Activated T-cell treated with anti-CD3 and anti-CD28 coated beads, Interleukin-2, amount 50 U/mL, for 4 hours (primary cell): ENCODE measurements at places on chromosomes 3 and 15. TPM values are rescaled to one million over a fixed set of nuclear protein-coding genes. Genes with fewer than 3 reads are reported as not detected.

BTLA gene
- total RNA-seq = 29.8 TPM

DNA sequence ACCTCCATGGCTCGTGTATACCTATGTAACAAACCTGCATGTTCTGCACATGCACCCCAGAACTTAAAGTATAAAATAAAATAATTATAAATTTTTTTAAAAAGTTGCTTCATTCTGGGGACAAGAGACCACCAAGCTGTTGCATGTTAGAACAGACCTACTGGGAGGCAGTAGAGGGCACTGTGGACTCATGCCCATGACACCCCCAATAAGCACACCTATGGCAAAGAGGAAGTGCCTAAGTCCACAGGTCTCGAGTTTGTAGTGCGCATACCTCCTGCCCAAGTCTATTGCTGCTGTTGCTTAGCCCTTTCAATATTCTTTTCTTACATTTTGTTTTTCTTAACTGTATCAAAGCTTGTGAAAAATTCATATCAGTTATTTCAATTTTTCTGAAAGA, 267.9 kb upstream of the THBS1 start:
- DNase-seq = no peak

GRCh38 chr3:186368176-186368575, 6.1 kb upstream of the DGKG start:
- no peak for DNase-seq

DNA sequence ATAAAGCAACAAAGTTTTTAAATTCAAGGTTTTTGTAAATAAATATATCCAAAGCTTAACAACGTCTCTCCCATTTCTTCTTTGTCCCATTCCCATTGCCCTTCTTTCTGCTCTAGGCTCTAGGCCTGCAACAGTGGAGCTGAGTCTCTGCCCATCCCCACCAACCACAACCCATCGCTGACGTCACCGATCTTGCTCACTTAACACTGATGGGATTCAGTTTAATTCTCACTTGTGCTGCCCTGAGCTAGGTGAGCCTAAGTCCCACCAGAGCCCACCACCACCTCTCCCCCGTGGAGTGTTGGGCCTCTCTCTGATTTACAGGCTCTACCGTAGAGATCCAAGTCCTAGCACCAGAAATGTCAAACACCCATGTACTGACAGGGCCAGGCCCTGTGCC, 61.3 kb upstream of the RAB6B start:
- no peak for DNase-seq

RPP14 gene
- total RNA-seq = 21.6 TPM

DNA sequence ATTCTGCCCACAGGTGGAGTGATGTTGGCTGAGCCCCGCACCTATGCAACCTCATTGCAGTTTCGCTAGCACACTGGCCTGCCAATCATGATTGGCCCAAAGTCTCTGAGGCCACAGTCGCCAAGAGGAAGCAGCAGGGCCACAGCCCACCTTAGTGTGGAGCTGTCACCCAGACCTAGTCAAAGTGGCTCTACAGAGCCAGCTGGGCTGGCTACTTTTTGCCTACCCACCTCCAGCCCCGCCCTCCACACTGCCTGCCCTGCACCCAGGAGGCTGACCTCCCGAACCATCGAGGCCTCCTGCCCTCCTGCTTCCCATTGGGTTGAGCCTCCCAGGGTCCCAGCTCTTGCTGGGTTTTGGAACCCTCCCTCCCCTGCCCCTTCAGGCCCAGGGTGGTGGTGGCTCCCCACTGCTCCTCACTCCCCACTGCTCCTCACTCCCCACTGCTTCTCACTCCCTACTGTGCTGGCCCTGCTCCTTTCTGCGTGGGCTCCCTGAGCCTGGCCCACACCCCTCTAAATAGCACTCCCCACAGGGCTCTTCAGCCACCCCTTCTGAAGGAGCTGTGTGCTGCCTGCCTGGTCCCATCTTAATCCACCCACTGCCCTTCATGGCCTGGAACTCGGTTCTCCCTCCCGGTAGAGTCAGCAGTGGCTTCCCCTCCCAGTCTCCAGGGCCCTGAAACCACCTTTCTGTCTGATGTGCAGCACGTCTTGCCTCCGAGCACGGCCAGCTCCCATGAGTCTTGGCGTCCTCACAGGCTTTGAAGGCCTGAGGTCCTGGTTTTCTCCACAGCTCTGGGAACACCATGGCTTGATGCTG, 89.3 kb downstream of the WNT7A start:
- DNase-seq = no peak

DNA sequence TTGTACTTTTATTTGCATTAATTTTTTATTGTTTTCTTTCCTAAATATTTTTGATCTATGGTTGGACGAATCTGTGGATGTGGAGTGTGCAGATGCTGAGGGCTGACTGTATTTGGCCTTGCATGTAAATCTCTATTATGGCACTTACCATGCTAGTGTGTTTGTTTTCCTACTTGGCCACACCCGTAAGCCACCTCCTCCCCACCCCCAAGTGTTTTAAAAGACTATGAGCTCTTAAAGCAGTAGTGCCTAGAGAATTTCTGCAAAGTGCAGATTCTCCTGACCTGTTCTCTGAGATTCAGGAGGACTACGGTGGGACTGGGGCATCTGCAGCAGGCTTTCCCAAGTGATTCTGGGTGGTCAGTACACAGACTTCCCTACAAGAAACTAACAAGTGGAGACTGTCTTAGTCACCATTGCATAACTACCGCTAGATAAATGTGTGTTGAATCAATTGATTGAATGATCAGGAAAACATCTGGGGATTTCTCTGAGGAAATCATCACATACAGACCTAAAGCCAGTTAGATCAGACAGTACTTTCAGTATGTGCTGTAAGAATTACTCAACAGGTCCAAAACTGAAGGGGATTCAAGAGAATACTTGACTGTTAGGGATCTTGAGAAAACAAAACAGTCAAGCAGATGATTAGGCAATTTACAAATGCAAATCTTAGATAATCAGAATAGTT, 6.2 kb upstream of the TIPARP start:
- no peak for DNase-seq

- DNase-seq = no peak
These were observed 118.3 kb upstream of the TRIM42 start for GRCh38 chr3:140559546-140559945.

GRCh38 chr3:191393146-191393545, 62.8 kb upstream of the UTS2B start:
- DNase-seq = no peak

- no peak for DNase-seq
These were observed 177.9 kb upstream of the DPH6 start for GRCh38 chr15:35723852-35724251.

GRCh38 chr15:101528917-101529299, 39.4 kb upstream of the PCSK6 start:
- no peak for DNase-seq

DNA sequence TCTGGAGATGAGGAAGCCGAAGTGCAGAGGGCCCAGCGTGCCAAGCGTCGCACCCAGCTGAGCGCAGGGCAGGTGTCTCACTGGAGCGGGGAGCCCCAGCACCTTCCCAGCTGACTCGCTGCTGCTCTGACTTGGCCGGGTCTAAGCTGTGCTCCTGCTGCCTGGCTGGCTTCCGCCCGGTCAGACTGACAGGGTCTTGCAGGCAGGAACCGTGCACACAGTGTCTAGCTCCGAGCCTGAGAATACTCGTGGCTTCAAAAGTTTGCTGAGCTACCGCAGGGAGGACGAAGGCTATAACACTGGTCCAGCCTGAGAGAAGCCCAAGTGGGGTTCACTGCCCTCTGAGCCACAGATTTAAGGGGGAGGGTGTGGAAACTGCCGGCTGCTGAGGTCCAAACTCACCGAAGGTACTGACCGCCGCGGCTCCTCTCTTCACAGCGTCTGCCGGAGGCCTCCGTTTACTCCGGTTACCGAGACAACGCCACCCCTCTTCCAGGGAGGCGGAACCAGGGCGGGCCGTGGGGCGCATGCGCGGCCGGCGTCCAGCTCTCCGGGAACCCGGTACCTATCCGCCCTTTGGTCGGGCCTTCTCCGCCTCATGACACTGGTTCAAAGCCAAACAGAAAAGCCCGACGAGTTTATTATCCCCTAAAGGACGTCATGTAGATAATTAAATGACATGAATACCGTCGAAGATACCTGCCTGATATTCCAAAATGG, at the start of gene CFAP44:
TSS of gene CFAP44 (minus strand) at position 443 of the 720 bp plus-strand sequence. CDS start 7,829 bp downstream, outside the sequence.
- DNase-seq = peak; percentile 45

MST1R gene
- total RNA-seq = 0.38 TPM

CCR4 gene
- 131 TPM for total RNA-seq
